Camera-type eye (tissue), 1 donor: ENCODE measurements at places on chromosomes 12 and 14. TPM values are rescaled to one million over a fixed set of nuclear protein-coding genes. Genes with fewer than 3 reads are reported as not detected.

Gene CAPRIN2
- total RNA-seq: 89.2 TPM

Gene SERPINA5
- total RNA-seq: 0.66 TPM

Gene PYGL
- 55.0 TPM for total RNA-seq

Gene NFE2
- 3.7 TPM for total RNA-seq

Gene WNT1
- total RNA-seq: not detected

Gene GYS2
- not detected for total RNA-seq

Gene DGKA
- 35.2 TPM for total RNA-seq

Gene SMIM41
- not detected for total RNA-seq

Gene BRI3BP
- total RNA-seq: 8.0 TPM

Gene SOS2
- total RNA-seq: 65.2 TPM

Gene SLC38A2
- 247 TPM for total RNA-seq

Gene ARID4A
- total RNA-seq: 45.4 TPM

Gene RTL1
- total RNA-seq: 0.49 TPM

Gene PRKD1
- 17.3 TPM for total RNA-seq

Gene PLEKHD1
- total RNA-seq: 2.0 TPM

Gene EML1
- 187 TPM for total RNA-seq

Gene TAS2R50
- total RNA-seq: 17.0 TPM

Gene MORN3
- total RNA-seq: 0.99 TPM

Gene MUCL1
- not detected for total RNA-seq

Gene TMEM253
- not detected for total RNA-seq

Gene SLC17A8
- total RNA-seq: 3.6 TPM

Gene CCDC175
- 8.6 TPM for total RNA-seq

Gene GPN3
- total RNA-seq: 16.1 TPM

Gene FAIM2
- total RNA-seq: 26.3 TPM

Gene NACA
- 924 TPM for total RNA-seq

Gene TMEM117
- 34.4 TPM for total RNA-seq

Gene ACRBP
- 0.49 TPM for total RNA-seq
